ENCODE measurements at places on chromosomes 3 and 15.

DNA sequence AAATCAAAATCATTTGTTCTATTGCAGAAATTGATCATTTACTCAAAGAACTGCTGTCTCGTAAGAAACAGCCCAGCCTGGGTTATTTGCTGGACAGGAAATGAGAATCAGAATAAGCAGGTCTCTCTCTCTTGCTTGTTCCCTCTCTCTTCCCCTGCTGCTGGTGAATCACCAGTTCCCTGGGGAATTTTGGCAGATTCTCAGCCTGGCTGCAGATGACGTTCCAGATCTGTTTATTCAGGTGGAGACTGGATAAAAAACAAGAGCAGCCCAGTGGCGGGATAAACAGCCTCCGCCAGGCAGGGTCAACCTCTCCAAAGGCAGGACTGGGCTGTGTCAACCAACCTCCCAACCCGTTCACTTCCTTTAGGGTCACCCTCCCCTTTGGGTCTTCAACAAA is 72.1 kb downstream of the LRIG1 start:
- DNase-seq: peak; percentile 41

GRCh38 chr3:33441225-33441976 is 1.2 kb upstream of the UBP1 start:
- DNase-seq: no peak

DNA sequence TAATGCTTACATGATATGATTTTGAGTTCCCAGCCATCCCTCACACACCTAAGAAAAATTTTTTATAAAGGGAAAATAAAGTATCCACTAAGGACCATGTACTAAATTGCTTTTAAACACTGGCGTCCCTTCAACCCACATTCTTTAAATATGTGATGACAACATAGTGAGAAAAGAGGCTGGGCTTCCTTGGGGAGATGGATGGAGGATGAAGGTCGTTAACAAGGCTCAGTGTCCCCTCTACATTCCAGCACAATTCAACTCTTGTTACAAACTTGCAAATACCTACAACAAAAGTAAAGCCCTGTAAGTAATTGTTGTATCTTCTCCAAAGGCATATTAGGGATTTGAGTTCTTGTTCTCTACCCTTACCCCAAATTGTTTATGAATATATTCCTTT is 87.2 kb upstream of the SLC4A7 start:
- no peak for DNase-seq

DNA sequence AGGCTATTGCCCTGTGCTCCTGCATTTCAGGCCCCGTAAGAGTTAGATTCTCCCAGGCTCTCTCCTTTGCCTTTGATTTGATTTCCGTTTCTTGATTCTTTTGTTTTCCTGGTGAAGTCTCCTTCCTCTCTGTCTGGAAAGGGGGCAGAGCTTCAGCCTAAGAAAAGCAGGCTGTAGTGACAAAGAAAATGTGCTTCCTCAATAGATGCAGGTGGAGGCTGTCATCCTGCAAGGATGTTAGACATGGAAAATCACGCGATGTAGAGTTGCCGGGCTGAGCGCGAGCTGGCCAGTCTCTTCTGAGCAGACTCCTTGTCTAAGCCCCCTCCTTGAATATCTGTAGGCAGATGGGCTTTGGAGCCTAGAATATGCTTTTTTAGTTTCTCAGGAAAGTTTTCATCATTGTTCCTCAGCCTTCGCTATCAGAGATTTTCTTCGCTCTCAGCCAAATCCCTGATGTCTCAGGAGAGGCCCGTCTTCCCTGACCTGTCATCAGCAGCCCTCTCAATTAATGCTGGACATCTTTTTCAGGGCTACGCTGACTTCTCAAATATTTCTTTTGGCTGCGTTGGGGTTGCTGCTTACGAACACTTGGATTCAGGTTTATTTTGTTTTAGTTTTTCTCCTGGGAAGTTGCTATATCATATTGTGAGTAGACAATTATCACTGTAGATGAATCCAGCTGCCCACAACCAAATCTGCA is 163.6 kb downstream of the ITPR1 start:
- DNase-seq: no peak

GRCh38 chr15:38896647-38897046 is 332.0 kb upstream of the RASGRP1 start:
- no peak for DNase-seq

- no peak for DNase-seq
Measured at GRCh38 chr3:57733790-57734189, 22.3 kb upstream of the SLMAP start.

GRCh38 chr15:50113992-50114780 is 4.8 kb downstream of the ATP8B4 start:
- peak; percentile 16 for DNase-seq

GRCh38 chr15:74453925-74454763 is 6.8 kb downstream of the UBL7 start:
- no peak for DNase-seq

- no peak for DNase-seq
Measured at GRCh38 chr15:91795235-91795634, 58.3 kb upstream of the SLCO3A1 start.

- DNase-seq: no peak
Measured at GRCh38 chr3:66018057-66019033, 20.4 kb downstream of the MAGI1 start.

DNA sequence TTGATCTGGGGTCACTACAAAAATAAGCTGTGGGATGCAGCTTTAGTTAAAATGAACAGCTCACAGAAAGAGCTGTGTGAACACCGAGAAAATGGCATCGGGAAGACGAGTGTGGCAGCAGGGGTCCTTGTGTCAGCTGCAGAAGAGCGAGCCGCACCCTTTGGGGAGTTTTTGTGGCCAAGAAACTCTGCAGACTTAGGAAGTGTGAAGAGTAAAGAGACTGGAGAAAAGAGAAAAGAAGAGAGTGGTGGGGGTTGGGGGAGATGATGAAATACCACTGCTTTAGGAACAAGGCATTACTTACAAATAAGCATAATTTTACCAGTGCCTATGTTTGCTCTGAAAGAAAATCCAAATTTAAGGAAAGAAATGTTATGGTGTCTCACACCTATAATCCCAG is 147.8 kb downstream of the LRRC28 start:
- no peak for DNase-seq

GRCh38 chr15:42207674-42208579 is at the start of gene VPS39:
TSS of gene VPS39 (minus strand) at chr15:42208304. CDS start at chr15:42208153, 151 bp downstream.
- peak; percentile 78 for DNase-seq

DNA sequence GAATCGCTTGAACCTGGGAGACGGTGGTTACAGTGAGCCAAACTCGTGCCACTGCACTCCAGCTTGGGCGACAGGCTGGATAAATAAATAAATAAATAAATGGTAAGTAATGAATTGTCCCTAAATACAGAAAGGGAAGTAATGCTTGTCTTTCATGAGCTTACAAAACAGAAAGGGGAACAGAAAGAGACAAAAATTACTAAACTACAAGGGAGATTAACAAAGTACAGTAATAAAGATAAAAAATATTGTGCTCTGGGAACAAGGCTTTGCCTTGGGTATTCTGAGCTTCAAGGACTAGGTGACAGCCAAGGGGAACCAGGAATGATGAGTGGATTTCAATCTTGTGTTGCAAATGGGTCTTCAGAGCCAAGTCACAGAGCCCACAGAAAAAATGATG is 9.2 kb upstream of the HLTF start:
- DNase-seq: no peak

DNA sequence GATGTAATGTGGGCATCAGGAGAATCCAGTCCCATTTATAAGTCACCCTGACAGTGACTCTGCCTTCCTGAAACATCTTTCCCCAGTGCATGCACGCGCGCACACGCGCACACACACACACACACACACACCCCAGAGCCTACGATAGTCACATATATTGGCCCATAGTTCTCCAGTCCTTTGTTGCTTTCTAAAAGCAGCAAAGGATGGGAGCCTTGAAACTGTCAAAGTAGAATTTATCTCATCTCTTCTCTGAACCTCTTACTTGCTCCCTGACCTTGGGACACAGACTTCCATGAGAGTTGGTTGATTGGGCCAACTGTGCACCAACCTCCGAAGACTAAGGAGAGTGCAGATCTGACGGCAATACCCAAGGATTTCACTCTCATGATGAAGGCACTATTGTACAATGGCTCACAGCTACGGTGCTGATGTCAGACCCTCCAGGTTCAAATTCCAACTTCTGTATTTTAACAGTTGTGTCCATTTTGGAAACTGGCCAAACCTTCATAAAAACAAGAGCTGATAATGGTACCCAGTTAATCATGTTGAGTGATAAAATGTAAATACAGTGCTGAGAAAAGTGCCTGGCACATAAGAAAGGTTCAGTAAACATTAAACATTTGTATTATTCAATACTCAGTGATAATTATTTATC is 8.3 kb downstream of the CPA3 start:
- DNase-seq: no peak

GRCh38 chr15:73370151-73370550 is 1.4 kb upstream of the HCN4 start:
- DNase-seq: no peak

- no peak for DNase-seq
Measured at GRCh38 chr3:30764891-30765290, 129.6 kb downstream of the GADL1 start.

GRCh38 chr15:69891606-69892005 is 206.1 kb downstream of the TLE3 start:
- no peak for DNase-seq

Data from hippocampal formation (tissue), 2 donors.